ENCODE measurements at places on chromosomes 7 and 10.

- DNase-seq: no peak
These were observed 534.3 kb downstream of the PTPRN2 start for GRCh38 chr7:158053183-158053915.

- DNase-seq: peak; percentile 90
These were observed 23.6 kb downstream of the DDIT4 start for GRCh38 chr10:72297281-72297804.

- DNase-seq: no peak
These were observed 30.6 kb upstream of the ZNRF2 start for GRCh38 chr7:30253796-30254165.

- DNase-seq: no peak
These were observed 861 bp upstream of the LIMK1 start for GRCh38 chr7:74082770-74083116.

- peak; percentile 18 for DNase-seq
These were observed 74.5 kb upstream of the VKORC1L1 start for GRCh38 chr7:65798111-65799075.

DNA sequence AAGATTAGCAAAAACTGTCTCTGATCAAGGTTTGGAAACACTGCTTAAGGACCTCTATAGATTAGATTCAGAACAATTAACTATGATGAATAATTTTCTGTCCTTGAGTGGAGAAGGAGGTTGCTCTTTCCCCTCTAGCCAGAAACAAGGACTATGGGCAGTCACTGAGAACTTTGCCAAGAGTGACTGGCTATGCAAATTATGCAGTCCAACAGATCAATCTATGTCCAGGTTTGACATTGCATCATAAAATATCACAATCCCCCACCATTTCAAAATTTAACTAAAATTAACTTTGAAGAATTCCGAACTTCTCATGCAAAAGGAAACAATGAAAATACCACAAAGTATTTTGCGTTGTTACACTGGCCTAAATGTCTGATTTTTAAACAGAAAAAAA is 50.6 kb downstream of the TSPAN12 start:
- no peak for DNase-seq

DNA sequence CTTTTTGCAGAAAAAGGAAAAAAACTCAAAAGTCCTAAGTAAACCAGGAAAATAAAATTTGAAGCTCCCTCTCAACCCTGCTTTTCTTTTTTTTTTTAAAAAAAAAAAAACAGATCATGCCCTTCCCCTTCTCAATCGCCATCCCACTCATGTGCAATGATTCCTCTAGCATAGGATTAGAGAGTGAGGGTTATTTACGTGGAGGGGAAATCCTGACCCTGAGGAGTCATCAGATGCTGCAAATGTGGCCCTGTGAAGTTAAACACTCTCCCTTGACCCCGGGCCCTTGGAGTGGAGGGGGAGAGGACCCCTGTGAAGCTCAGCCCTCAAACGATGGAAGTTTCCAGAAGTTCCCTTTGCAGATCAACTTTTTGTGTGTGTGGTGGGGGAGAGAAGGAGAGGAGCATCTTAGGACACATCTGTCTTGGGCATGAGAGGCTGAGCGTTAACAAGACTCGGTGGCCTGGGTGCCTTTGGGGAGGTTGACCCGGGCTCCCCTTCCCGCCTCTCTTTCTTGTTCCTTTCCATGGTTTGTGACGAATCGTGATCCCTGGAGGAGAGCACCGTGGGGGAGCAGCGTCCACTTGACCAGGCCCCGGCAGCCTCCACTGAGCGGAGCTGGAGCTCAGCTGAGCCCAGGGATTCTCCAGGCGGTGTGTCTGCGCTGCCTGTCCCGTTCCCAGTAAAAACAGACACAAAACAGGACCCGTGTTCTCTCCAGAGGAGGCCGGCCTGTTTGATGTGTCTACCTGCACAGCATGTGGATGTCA is 1.5 kb upstream of the SHH start:
- no peak for DNase-seq

DNA sequence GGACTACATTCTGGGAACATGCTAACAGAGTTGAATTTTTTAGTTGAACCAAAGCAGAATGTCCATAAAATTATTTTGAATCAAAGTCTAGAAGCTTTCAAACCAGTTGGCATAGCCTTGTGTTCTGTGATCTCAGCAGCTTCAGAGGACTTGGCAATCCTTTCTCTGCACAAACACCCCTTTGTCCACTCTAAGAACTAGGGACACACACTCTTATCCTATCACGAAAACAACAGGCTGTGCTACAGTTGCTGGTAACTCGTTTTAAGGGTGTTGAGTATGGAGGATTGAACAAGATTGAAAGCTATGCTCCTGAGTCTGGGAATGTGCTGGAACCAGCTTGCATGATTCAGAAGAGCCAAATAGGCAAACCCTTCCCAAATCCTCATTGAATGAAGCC is 76.4 kb upstream of the PRSS58 start:
- DNase-seq: no peak

- no peak for DNase-seq
These were observed 206.2 kb downstream of the TMEM178B start for GRCh38 chr7:141280100-141280499.

DNA sequence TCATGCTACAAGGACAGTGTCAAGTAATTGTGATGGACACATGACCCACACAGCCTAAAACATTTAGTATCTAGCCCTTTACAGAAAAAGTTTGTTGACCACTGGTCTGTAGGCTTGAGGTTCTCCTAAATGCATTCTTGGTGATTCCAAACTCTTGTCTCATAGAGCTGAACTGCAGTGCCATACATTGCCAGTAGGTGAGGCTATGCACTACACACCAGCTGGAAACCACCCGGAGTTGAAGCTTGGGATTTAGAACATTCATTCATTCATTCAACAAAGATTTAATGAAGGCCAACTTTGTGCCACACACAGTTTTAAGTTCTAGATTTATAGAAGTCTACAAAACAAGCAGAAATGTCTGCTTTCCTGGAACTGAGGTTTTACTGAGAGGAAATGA is 77.3 kb upstream of the TCF7L2 start:
- DNase-seq: no peak

DNA sequence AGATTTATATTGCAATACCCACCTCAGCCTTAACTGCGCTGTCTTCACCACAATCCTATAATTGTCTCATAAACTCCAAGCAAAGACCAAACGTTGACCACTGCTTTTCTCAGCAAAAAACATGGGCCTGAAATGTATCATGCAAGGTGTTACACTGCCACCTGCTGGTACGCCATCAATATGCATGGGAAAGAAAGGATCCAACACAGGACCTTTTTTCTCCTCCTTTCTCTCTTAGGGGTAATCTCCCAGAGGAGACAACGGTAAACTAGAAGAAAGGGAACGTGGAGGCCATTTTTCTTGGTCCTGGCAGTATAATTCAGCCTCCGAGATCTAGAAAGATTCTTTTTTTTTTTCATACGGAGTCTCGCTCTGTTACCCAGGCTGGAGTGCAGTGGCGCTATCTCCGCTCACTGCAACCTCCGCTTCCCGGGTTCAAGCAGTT is 79.1 kb upstream of the MPP7 start:
- peak; percentile 61 for DNase-seq

DNA sequence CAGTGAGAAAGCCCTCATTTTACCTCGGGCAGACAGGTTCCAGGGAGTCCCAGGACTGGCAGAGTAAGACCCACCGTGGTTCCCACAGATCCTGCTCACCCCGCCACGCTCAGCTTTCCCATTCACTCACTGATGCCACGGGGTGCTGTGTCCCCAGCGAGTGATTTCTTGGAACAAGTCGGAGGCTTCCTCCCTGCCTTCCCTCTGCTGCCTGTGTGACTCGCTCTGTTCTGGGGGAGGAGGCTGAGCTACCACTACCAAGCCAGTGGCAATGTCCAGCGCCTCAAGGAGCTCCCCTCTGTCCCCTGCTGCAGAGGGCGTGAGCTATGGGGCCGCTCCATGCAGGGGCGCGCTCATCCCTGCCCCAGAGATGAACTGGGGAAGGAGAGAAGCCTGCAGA is 12.6 kb downstream of the IL15RA start:
- DNase-seq: no peak

- DNase-seq: no peak
These were observed 7.5 kb upstream of the DNAJC1 start for GRCh38 chr10:22010973-22011408.

DNA sequence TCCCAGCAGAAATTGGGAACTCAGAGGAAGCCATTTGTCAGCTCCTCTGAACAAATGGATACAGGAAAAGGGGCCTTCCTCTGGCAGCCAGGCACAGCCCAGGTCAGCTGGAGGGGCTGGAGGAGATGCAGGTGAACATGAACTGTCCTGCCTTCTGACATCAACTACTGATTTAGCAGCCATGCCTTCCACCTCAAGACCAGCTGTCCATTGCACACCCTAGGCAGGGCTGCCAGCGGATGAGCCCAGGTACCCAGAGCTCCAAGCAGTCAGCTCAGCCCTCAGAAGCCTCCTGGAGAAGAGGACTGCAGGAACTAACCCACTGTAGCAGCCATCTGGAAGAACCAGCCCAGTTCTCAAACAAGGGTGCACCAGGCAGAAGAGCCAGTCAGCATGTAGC is 44.1 kb upstream of the GDF10 start:
- no peak for DNase-seq

GRCh38 chr7:1755783-1756625 is 85.9 kb downstream of the ELFN1 start:
- no peak for DNase-seq

DNA sequence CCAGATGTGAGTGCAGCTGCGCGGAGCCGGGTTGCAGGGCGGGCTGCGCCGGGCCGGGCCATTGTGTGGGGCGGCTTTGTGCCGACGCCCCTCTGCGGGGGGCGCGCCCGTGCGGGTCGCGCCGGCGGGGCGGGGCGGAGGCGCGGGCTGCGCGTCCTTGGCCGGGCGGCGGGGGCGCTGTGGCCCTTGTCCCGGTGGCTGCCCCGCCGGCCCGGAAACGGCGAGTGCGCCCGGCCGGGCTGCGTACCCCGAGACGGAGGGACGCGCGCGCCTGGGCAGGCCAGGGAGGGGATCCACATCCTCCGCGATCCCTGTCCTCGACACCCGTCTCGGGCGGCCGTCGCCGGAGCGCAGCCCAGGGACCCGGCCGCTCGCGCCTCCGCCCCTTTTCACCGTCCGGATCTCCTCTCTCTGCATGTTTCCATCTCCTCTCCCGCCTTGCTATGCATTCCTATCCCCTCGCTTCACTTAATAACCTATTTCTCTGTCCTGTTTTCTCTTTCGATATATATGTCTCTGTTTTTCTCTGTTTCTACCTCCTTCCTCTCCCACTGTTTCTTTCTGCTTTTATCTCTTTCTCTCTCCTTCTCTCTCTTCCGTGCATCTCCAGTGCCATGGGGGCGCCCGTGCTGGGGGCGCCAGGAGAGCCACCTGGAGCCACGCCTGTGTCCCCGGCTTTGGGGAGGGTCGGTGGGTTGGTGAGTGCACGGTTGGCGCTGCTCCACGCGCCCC is 765 bp downstream of the PFKFB3 start:
- no peak for DNase-seq
